ENCODE measurements at places on chromosomes 2 and 18.

GRCh38 chr2:234994438-234995321 lies 42.9 kb downstream of the SH3BP4 start:
- no peak for DNase-seq

GRCh38 chr2:225122583-225123486 lies 80.6 kb upstream of the DOCK10 start:
- peak; percentile 1 for DNase-seq

- DNase-seq, result no peak
Observed at GRCh38 chr2:50118905-50119702, 912.8 kb downstream of the NRXN1 start.

- DNase-seq, result peak; percentile 58
Observed at GRCh38 chr2:240622531-240623235, 2.6 kb upstream of the GPR35 start.

GRCh38 chr2:36834731-36835524 lies 131.4 kb downstream of the STRN start:
- no peak for DNase-seq

DNA sequence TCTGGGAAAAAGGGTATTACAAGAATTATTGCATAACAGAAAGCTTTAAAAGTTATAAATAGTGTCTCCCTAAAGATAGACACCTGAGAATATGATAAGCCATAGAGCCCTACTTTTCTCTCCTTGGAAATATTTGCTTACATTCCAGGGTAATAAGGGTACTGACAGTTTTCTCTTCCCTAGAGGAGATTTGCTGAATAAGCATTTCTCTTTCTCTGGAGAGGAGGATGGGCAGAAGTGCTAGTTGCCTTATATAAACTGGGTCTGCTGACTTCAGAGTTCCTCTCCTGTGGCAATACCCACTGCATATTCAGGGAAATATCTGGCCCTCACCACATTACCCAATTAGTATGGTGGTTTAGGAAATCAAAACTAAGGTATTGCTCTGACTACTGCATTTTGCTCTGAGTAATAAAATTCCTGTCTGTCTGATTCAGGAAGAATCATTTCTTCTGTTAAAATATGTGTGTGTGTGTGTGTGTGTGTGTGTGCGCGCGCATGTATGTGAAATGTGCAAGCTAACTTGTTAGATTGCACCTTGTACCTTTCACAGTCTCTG lies 1391.3 kb downstream of the DSC3 start:
- no peak for DNase-seq

GRCh38 chr18:21112140-21112473 lies 494 bp upstream of the ROCK1 start:
- DNase-seq, result peak; percentile 30

GRCh38 chr2:180360283-180360618 lies 353.2 kb upstream of the CWC22 start:
- no peak for DNase-seq

DNA sequence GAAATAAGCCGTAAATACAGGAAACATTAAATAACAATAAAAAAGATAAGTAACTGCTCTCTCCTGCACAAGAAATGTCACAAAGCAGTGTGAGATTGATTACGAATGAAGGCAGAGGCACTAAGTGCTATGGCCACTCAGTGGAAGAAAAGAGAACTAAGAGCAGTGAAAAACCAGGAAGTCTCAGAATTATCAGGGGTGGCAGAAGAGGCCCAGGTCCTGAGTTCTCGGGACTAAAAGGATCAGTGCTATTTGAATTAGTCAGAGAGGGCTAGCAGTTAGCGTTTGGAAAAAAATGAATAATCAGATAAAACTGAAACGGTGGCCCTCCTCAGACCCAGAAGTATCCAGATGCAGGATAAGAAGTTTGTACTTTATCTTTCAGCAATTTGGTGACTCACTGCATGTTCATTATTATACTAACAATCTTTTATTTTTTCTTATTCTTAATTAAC lies 367.1 kb downstream of the ZEB2 start:
- DNase-seq, result no peak

DNA sequence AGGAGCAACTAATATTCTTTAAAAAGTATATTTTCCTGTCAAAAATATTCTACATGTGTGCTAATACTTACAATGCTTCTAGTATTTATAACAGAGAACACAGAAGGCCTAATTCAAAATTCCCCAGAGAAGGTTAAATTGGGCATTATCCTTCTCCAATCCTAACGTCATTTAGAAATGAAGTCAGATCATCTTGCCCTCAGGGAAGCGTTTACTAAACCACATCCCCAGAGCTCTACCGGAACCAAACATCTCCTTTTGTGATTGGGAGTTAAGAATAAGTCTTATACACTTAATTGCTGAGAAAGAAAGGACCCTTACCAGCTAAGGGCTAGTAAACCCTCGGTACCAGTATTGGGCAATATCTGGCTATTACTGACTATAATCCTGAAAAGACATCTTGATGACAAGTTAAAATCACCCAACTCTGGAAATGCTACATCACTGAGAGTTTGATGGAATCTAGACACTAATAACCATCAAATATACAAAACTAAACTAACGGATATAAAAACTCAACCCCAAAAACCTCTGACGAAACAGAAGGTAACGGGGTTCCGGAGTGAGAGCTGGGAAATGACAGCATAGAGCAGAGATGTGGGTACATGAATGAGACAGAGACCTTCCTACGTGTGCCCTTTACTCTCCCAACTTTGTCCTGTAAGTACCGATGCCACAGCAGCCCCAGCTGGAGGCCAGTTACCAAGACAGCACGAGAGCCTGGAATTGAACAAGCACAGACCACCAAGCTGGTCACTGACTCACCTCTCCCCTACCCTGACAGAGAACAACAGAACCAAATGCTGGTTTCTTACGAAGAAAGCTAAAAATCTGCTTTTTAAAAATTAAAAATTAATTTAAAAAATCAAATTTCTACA lies 35.0 kb downstream of the WDSUB1 start:
- DNase-seq, result no peak

GRCh38 chr2:28274911-28275685 lies 117.6 kb upstream of the FOSL2 start:
- no peak for DNase-seq

- no peak for DNase-seq
Observed at GRCh38 chr2:9954136-9954535, 2.6 kb downstream of the GRHL1 start.

DNA sequence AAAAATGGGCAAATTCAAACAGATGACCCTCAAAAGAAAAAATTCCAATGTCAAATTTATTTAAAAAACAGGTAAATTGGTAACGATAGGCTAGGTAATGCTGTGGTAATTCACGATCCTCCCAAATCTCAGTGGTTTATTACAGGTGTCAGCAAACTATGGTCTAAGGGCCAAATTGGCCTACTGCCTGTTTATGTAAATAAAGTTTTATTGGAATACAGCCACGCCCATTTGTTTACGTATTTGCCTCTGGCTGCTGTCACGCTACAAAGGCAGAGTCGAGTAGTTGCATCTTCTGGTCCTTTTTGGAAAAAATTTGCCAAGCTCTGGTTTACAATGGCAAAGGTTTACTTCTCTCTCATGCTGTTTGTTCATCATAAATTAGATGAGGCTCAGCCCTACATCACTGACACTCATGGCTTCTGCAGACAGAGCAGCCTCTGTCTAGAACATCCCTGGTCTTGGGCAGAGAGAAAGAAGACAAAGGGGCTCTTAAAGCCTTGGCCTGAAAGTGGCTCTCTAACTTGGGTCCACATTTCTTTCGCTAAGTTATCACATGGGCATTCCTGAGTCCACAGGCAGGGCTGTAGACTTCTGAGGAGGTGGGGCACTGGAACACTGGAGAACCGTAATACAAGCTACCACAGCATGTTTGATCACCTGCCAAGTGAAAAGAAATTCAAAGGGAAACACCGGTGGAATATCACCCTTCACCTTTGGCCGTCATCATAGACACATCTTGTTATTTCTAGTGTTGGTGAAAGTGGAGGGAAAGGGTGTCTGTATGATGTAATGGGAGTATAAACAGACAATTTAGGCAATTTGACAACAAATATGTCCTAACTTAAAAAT lies 34.8 kb downstream of the SP110 start:
- no peak for DNase-seq

GRCh38 chr18:79426376-79427300 lies 30.9 kb downstream of the NFATC1 start:
- DNase-seq, result no peak

DNA sequence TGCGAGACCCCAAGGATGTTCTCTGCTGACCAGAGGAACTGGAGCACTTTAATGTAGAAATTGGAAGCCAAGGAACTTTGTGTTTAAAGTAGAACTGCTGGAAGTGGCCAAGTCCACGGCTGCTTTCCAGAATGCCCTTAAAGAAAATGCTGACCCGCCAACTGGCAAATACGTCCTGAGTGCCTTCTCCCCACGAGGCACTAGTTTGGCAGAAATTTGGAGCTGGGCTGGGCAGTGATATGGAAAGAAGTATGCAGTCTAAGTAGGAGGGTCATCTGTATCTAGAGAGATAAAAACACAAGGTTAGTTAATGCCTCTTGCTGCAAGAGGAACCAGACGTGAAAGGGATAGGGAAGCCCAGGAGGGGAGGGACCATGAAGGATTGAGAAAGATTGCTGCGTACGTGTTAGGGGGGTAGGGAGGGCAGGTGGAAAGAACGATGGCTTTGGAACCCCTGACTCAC lies 59.3 kb upstream of the RFX8 start:
- no peak for DNase-seq

DNA sequence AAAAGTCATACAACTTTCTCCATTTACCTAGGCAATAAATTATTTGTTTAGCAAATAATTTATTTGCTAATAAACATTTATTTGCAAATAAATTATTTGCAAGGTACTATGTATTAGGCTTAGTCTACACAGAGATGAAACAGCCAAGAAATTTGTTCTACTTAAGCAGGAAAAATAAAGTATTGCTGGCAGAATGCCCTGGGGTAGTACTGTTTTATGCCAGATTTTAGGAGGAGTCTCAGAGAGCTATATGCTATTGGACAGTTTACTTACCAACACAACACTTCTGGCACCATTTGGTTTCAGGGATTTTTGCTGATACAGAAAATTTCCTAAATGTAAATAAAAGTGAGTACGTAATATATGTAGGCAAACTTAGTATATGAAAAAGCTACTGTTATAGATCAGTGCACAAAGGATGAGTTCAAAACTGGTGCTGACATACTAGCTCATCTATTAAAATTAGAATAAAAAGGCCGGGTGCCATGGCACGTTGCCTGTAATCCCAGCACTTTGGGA lies 23.2 kb upstream of the CDKL4 start:
- DNase-seq, result no peak

- no peak for DNase-seq
Observed at GRCh38 chr18:23927821-23928746, 86.5 kb upstream of the TTC39C start.

DNA sequence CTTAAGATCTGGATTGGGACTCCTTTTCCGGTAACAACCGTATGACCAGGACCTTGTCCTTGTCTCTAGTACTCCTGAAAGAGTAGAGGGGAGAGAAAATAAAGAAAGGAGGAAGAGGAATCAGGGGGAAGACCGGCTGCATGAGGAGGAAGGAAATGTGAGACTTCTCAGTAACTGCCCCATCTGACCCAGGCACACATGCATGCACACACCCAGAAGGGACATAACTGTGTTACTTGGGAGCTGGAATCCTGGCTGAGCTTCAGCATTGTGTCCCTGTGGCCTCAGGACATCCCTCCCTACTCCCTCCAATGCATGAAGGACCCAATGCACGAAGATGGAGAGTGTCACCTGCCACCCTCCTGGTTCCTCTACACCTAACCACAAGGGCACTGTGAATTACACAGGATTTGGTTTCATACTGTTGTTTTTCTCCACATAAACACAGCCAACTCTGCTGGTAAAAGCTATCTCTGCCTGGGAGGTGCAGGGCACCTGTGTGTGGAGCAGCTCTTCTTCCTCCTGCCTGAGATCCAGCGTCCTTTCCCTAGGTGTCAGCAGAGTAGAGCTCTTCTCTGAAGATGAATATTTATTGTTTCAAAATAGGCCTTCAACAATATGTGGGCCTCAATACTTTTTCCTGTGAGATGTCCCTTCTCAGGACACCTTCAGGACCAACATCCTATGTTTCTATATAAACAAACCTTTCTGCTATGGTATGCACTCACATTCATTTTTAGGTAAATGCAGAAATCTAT lies 574.1 kb upstream of the ID2 start:
- DNase-seq, result no peak

DNA sequence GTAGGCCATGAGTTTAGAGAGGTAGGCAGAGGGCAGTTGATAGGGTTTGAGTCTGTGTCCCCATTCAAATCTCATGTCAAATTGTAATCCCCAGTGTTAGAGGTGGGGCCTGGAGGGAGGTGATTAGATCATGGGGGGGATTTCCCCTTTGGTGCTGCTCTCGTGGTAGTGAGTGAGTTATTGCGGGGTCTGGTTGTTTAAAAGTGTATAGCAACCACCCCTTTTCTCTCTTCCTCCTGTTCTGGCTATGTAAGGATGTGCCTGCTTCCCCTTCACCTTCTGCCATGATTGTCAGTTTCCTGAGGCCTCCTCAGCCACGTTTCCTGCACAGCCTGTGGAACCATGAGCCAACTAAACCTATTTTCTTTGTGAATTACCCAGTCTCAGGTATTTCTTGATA lies 25.5 kb downstream of the MARCHF4 start:
- DNase-seq, result no peak

- DNase-seq, result no peak
Observed at GRCh38 chr2:83991992-83992391, 467.1 kb downstream of the SUCLG1 start.

DNA sequence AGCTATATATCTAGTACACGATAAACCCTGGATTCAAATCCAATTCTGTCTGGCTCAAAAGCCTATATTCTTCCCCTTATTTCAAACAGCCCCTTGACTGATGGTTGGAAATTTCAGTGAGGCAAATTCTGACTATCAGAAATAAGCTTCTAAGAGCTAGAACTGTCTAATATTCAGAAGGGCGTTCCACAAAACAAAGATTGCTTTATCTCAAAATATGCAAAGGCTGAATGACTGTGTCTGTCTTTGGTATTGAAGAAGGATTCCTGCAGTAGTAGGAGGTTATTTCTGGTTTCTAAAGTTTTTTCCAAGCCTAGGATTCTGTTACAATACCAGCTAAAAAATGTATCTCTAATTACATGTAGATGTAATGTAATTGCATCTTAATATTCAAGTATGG lies 31.1 kb downstream of the DRC1 start:
- DNase-seq, result no peak

DNA sequence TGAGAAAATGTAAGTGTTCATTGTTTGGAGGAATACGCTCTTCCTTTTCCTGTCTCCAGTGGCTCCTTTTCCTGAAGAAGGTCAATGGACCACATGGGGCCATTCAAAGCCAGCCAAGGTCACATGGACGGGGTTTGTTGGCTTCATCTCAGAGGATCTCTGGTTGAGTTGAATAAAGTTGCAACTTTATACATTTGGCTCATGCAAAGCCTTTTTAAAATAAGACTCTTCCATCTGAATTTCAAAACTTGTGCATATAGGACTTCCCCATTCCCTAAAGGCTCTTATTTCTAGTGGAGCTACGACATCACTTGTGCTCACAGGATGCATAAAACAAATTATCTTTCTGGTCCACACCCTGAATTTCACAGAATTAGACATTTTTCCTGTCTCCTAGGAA lies 235.5 kb downstream of the CMPK2 start:
- DNase-seq, result no peak

DNA sequence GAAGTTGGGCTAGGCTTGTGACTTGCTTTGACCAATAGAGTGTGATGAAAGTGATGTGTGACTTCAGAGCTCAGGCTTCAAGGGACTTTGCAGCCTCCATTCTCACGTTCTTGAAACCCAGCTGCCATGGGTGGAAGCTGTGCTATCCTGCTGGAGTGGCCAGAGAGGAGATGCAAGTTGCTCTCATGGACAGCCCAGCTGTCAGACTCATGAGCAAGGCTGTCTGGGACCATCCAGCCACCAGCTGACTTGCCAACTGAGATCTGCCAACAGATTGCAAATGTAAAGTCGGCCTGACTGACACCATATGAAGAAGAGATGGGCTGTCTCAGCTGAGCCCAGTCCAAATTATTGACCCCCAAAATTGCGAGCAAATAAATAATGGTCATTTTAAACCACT lies 226.4 kb upstream of the CXCR4 start:
- no peak for DNase-seq
